ENCODE measurements at places on chromosomes 7 and 10.

GRCh38 chr7:19772306-19772705, 1.1 kb downstream of the TMEM196 start:
- no peak for DNase-seq

DNA sequence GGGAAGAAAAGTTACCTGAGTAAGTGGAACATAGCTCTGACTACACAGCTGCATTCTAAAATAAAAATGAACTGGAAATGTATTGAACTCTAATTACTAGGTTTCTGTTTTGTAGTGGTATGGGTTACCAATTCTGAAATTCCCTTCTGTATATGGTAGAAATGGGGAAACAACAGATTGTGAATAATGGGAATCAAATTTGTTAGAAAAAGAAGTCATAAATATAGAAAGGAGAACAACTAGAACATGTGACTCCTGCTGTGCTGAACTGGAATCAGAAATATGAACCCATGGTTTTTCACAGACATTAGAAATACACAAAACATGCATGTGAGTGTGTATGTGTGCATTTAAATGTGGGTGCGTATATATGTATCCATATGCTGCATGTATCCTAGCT, 27.0 kb downstream of the MCMBP start:
- no peak for DNase-seq

DNA sequence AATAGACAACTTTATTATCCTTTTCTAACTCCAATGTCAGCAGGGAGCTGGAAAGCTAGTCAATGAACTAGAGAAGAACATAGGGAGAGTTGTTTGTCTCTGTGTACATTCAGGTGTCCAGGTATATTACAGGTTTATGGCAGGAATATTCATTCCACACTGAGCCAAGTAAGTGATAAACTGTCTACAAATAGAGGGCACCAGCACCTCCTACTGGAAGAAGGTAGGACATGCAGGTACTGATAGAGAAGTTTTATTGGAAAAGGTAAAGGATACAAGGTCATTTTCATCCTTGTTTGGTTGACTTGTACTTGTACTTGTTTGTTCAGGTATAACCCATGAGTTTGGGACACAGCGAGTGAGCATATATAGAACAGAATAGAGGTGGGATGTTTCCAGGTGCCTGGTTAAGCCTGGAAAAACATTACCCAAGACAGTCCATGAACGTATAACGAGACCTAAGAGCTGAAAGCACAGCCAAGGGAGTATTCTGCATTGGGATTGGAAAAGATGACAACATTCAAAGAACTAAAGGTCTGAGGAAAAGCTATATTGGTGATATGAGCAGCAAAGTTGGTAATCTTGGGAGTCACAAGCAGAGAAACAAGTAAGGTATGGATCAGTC, 61.4 kb upstream of the PPP1R3C start:
- no peak for DNase-seq

DNA sequence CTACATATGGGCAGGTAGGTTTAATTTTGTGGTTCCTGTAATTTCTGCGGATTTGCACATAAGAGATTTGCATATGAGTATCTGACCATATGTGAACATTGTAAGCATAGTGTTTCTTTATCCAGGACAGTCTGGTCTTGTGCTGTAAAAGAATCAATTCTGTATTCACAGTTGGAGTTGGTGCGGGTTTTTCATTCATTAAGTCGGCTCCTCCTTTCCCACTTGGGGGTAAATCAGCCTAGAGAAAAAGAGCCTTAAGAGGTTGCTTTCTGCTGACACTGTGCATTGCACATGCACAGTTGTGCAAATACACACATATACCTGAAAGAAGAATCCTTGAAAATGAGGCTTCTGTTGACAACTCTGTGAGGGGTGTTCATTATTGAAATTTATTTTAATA, 6.1 kb upstream of the CYP26C1 start:
- no peak for DNase-seq

DNA sequence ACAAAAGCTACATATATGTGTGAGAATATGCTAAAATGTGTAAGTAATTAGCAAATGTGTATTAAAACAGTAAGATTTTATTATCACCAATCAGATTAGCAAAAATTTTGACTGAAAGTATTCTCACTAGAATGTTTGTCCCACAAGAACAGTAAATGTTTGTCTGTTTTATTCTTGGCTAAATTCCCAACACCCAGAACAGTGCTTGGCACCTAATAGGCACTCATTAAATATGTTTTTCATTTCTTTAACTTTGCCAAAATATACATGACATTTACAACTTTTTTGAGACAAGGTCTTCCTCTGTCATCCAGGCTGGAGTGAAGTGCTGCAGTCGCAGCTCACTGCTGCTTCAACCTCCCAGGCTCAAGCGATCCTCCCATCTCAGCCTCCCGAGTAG, 143.6 kb downstream of the EBF3 start:
- DNase-seq = no peak

GRCh38 chr7:34886856-34887255, 150.4 kb downstream of the DPY19L1 start:
- DNase-seq = no peak

DNA sequence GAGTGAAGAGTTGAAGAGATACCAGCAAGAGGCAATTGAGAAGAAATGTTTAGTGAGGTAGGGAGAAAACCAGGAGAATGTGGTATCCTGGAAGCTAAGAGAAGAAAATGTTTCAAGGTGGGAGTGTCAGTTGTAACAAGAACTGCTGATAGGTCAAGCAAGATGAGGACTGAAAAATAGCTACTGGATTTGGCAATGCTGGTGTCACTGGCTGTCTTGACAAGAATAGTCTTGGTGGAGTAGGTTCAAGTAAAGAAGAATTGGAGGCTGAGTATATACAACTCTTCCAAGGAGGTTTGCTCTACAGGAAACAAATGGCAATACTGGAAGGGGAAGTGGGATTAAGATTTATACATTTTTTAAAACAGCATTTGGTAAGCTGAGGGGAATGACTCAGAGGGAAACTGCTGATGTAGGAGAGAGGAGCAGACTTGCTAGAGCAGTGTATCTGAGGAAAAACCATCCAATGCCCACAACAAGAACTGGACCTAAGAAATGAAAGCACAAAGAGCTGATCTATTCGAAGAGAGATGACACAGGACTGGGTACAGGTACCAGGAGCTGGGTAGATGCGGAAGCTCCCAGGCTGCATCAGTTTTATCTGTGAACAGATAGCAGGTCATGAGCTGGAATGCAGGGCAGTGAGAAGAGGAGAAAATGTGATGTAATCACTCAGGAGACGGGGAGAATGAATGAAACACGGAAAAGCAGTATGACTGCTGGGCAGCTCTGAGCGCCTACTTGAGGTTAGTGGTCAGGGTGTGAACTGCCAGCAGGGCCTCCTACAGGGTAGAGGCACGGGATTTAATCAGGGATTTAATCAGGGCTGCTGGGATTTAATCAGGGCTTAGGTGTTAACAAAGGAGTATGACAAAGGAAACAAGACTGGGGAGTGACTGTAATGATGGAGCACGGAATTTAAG, 34.5 kb downstream of the FAM25A start:
- DNase-seq = no peak

DNA sequence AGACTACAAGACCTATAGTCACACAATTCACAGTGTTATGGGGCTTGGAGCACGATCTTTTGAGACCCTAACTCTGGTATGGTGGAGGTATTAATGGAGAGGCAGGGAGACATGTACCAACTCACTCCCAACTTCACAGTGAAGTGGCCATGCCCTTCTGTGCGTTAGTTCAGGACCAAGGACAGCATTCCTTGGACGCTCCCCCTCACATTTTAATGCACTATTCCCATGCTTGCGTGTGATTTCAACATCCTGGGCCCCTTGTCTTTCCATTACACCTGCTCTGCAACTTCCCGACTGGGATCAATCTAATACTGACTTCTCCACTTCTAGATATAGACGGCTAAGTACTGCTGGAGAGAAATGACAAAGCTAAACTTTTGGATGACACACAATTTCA, 72.7 kb downstream of the PLCE1 start:
- DNase-seq = no peak

DNA sequence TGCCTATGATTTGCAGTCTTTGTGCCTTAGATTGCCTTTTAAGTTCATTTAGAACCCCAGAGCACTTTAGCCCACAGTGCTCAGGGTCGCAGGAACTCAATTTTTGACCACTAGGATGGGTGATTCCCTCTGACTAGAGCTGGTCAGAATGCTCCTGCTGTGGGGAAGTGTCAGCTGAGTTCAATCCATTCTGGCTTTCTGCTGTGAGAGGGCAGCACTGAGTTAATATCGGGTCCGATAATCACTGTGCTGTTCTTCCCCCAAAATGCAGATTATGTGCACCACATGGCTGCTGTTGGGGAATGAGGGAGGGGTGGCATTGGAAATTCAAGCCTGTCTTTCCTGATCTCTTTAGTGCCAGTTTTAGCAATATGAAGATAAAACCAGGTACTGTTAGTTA, 886.4 kb downstream of the DNAJB9 start:
- no peak for DNase-seq

GRCh38 chr10:125165584-125166573, 5.5 kb upstream of the CTBP2 start:
- DNase-seq = no peak

DNA sequence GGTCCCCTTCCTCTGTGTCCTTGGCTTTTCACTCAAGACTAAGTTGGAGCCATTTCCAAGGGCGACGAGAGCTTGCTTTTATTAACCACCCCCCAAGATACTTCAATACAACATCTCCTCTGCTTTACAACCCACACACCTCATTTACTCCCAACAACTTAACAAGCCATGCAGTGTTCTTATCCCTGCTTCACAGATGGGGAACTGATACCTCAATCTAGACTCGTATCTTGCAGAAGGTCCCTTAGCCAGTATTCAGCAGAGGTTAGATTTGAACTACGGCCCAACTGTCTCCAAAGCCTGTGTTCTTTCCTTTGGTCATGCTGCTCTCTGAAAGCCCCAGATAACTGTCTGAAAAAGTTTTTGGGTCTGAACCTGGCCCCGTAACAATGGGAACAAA, 444.8 kb downstream of the GRID1 start:
- DNase-seq = no peak

- DNase-seq = no peak
These were observed 96.5 kb downstream of the DNAH11 start for GRCh38 chr7:21639206-21639868.

DNA sequence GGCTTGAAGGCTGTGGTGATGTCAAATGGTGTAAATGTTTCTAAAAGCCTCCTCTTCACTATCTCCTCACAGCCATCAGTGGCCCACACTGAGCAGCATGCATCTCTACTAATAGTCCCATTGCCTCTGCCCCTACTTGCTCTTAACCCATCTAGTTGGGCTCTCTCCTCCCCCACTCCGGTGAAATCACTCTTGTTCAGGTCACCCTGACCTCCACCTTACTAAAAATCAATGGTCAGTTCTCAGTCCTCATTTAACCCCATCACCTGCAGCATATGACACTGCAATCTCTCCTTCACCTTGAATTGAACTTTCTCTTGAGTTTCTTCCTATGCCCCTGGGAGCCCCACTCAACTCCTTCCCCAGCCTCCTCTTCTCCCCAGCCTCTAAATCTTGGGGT, 355.1 kb upstream of the AOAH start:
- DNase-seq = no peak

DNA sequence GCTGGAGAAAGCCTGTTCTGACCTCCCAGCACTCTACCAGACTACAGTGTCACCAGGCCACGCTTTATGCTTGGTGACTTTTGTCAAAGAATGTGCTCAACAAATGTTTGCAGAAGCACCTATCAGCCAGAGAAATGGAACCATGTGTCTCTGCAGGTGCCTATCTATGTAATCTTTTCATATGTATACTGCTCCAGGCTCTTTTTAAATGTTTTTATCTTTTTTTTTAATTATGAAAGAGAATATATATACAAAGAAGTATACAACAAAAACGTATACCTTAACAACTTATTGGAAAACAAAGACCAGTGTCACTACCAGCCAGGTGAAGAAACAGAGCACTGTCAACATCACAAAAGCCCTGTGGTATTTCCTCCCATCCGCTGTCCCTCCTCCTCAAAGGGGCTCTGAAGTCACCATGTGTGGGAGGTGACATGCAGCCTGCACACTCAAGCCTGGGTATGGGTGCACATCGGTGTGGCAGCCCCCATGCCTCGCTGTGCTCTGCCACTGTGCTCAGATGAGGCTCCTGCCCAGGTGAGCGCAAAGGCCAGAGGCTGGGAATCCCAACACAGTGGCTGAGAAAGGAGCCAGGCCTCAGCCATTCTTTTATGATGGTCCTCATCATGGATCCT, 120.6 kb downstream of the CLEC2L start:
- DNase-seq = no peak

DNA sequence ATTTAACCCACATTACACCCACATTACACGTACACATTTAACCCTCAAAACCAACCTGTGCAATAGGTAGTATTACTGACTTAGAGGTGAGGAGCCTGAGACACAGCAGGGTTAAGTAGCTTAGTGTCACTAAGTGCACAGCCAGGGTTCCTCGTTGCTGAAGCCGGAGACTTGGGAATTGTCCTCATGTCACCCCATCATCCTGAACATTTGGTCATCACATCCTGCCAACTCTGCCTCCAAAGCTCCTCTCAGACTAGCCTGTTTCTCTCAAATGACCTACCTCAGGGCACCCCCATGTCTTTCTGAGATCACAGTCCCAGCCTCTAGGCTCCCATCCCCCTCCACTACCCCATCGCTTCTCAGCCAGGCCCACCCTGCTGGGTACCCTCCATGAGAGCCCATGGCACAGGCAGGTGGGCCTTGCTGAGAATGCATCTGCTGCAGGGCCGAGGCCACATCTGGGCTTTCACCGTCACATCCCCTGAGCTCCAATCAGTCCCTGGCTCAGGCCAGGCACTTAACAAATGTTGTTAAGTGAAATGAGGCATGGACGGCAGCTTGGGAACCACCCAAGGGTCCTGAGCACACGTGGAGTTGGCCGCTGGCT, 21.1 kb upstream of the PCBD1 start:
- no peak for DNase-seq

DNA sequence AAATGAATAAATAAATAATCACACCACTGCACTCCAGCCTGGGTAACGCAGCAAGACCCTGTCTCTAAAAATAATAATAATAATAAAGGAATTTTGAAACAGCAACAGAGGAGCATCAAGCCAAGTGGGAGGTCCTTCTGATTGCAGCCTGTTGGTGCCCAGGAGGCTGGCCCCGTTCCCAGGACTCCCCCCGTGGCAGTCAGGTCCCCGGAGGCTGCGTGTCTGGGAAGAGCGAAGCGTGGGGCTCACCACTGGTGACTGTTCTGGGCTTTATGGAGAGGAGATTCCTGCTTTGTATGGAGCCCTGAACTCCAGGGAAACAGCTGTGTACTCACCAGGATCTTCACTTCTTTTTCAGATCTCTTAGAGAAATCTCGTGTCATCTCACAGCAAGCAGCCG, 19.3 kb upstream of the MYH16 start:
- DNase-seq = no peak

GRCh38 chr10:49663596-49663995, 15.9 kb upstream of the C10orf53 start:
- no peak for DNase-seq

GRCh38 chr7:50704844-50705243, 77.9 kb downstream of the GRB10 start:
- no peak for DNase-seq

DNA sequence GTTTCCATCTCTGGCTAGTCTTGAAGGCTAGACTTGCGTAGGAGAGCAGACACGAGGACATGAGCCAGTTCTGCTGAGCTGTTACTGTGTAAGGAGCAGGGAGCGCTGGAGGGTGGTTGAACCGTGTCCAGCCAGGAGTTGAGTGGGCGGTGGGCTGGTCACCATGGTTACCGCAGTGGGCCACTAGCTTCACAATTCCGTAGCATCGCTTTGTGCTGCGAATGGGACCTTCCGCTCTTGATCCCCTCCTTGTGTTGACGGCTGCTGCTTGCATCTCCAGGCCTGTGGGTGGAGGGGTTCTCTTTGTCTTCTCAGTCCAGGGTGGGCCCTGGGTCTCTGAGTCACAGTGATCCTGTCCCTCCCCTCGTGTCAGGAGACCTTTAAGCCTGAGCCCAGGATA, 49.4 kb upstream of the OCM start:
- DNase-seq = no peak

- DNase-seq = no peak
These were observed 255.3 kb downstream of the ELFN1 start for GRCh38 chr7:1925349-1925748.

Measured in stimulated activated CD8-positive, alpha-beta memory T cell treated with anti-CD3 and anti-CD28 coated beads, Interleukin-7, amount 100 ng/mL, for 24 hours (primary cell).